ENCODE measurements at places on chromosomes 6 and 20.

DNA sequence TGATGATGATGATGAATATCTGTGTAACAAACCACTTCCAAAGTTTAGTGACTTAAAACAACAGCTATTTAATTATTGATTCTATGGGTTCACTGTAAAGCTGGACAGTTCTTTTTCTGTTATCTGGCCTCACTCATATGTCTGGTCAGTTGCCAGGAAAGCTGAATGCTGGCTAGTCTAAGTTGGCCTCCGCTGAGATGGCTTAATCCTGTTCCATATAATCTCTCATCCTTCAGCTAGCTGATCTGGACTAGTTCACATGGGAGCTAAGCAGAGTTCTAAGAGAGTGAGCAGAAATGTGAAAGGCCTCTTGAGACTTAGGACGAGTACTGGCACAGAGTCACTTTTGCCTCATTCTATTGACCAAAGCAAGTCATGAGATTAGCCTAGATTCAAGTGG lies 334.7 kb upstream of the FLRT3 start:
- no peak for DNase-seq

- DNase-seq: no peak
Measured at GRCh38 chr6:46642928-46643751, 9.5 kb downstream of the CYP39A1 start.

DNA sequence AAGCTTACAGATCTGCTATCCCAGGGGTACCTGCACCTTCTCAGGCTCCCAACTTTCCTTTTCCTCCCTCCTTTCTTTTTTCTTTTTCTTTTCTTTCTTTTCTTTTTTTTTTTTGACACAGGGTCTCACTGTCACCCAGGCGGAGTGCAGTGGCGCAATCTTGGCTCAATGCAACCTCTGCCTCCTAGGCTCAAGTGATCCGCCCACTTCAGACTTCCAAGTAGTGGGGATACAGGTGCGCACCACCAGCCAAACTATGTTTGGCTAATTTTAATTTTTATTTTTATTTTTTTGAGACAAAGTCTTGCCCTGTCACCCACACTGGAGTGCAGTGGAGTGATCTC lies 36.0 kb downstream of the PIM1 start:
- no peak for DNase-seq

DNA sequence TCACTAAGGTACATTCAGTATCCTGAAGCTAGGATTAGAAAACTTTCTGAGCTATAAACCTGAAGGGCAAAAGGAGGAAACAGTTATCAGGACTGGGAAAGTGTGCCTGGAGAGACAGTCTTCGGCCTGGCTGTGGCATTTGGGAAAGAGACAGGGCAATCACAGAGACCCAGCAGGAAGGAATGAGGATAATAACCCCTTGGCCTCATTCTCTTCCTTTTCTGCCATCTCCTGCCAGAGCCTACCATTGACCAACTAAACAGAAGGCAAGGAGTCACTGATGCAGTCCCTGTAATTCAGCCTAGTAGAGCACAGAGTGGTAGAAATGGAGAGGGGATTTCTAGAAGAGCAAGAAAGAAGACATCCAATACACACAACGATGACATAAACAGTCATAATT lies 359.4 kb downstream of the HDGFL1 start:
- no peak for DNase-seq

DNA sequence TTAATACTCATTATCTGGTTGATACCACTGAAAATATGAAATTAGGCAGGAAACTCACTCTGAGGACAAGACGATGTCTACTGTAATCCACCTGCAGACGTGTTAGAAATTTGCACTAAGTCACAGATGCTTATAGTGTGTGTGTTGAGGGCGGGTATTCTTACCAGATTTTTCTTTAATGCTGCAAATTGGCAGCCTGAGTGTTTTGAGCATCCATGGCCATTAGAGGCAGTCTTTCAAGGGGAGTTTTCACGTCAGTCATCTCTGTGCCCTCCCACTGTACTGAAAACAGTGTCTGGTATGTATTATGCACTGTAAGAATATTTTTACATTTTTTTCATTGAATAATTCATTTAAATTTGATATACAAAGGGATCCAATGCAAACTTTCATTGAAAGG lies 266.5 kb upstream of the QKI start:
- DNase-seq: no peak

Measured in NCI-H524 (cell line).